ENCODE measurements at places on chromosomes 11 and 22. TPM values are rescaled to one million over a fixed set of nuclear protein-coding genes. Genes with fewer than 3 reads are reported as not detected.
A peak's percentile ranks its signal among the peaks of the same experiment; 100 is the strongest.

Gene IGSF9B
- total RNA-seq: 87.0 TPM

GRCh38 chr11:124746621-124747243 is 5.3 kb downstream of the VSIG2 start:
- H3K4me1 ChIP-seq: peaks cover 26% of the 10 kb centered on the region
- no peaks in the 10 kb centered on the region for H3K36me3 ChIP-seq
- H3K27ac ChIP-seq: no peak overlapping the region

Gene YAP1
- 0.63 TPM for total RNA-seq

DNA sequence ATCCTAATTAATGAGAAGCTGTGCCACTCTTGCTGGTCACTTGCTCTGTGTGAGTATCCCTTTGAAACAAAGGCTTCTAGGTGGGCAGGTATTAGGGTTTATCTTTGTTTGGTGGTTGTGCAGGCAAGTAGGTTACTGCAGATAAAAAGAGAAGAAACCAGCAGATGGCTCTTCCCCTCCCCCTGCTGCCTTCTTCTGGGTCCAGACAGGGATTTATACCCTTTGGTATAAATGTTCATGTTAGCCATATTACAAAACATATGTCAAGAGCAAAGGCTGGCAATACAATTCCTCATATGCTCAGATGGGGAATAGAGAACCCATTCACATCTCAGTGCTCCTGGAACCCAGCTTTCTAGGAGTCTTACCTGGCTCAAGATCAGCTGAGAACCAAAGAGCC is 109.9 kb downstream of the NAV2 start:
- no peak for DNase-seq
- H3K4me1 ChIP-seq: no peaks in the 10 kb centered on the region
- no peak overlapping the region for H3K4me3 ChIP-seq
- no peaks in the 10 kb centered on the region for H3K36me3 ChIP-seq
- no peak overlapping the region for H3K27ac ChIP-seq

Gene SLC17A6
- total RNA-seq: not detected

DNA sequence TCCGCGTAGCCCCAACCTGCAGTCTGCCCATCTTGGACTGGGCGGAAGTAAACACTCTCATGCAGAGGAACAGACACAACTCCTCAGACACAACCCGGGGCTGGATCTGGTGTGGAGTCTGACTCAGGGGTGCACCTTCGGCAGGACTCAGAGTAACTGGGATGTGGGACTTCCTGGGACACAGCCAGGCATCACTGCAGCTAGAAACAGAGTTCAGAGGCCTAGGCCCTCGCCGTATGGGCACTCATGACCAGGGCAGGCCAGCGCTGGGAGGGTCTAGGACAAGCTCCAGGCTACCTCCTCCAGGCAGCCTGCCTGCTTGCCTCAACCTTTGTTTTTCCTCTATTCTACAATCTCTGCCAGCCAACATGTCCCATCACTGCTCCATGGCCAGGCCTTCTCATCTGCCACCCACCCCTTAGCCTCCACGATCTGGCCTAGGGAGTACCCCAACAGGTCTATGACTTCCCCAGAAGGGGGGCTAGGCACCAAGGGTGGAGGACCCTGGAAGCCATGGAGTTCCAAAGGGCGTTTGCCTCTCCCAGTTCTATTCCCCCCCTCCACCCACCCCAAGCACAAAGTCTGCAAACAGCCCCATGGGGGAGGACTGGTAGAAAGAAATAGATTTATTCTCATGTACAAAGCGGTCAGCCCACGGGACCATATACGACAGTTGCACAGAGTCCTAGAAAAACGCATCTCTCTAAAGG is 98.5 kb downstream of the PDE2A start:
- H3K27ac ChIP-seq: no peak overlapping the region
- no peak for DNase-seq
- H3K4me3 ChIP-seq: no peak overlapping the region

DNA sequence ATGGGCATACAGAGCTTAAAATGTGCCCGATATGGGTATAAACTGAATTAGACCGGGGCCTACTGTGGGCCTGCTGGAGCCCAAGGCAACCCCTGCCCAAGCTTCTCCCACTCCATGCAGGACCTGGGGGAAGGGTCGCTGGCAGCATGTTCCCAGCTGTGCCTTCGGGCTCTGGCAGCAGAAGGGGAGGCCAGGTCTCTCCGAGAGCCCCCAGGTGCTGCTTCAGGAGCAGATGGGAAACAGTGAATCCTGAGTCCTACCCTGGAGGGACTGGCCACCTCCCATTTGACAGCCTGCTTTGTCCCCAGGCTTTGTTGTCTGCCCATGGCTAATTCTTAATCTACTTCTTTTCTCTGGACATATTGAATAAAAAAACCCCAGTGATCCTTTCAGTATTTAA is 315.6 kb upstream of the B3GAT1 start:
- H3K36me3 ChIP-seq: no peaks in the 10 kb centered on the region
- H3K27ac ChIP-seq: no peak overlapping the region
- peaks cover 30% of the 10 kb centered on the region for H3K27me3 ChIP-seq
- no peak for DNase-seq
- H3K4me1 ChIP-seq: no peaks in the 10 kb centered on the region
- H3K4me3 ChIP-seq: no peak overlapping the region

Gene CDC45
- total RNA-seq: 119 TPM

DNA sequence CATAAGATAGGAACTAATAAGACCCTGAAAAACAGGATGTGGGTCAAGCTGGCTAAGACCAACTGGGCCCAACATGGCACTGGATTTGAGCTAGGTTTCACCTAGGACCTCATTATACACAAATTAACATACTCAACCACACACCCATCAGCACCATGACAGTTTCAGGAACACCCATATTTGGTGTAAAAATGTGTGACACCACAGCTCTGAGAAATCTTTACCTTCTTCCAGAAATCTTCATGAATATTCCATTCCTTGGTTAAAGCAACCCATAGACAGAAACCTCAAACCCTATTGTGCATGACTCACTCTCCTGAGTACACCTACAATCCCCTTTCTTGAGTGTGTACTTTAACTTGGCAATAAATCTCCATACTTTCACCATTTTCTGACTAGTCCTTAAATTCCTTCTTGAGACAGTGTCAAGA is 378.8 kb downstream of the DYNC2H1 start:
- no peaks in the 10 kb centered on the region for H3K4me1 ChIP-seq
- H3K36me3 ChIP-seq: no peaks in the 10 kb centered on the region
- H3K27me3 ChIP-seq: no peaks in the 10 kb centered on the region
- peak overlapping the region; percentile 12 for H3K27ac ChIP-seq
- no peak overlapping the region for H3K4me3 ChIP-seq

Gene RAC2
- 681 TPM for total RNA-seq

Gene CHRM1
- not detected for total RNA-seq

Measured in activated T-cell treated with anti-CD3 and anti-CD28 coated beads, Interleukin-2, amount 50 U/mL, for 72 hours (primary cell).